Hair follicular keratinocyte (primary cell): ENCODE measurements at places on chromosomes 16 and 17. TPM values are rescaled to one million over a fixed set of nuclear protein-coding genes. Genes with fewer than 3 reads are reported as not detected.

Gene TNK1
- 3.8 and 7.7 TPM in 2 replicates for total RNA-seq

Gene TM4SF5
- not detected in 2 replicates for total RNA-seq

Gene VMO1
- 0.31 TPM in 1 of 2 replicates, not detected in the other for total RNA-seq

Gene CHTF8
- 53.3 and 61.4 TPM in 2 replicates for total RNA-seq

Gene GCGR
- total RNA-seq = not detected in 2 replicates

Gene PRR35
- not detected in 2 replicates for total RNA-seq

Gene PRDM7
- not detected in 2 replicates for total RNA-seq

Gene NDUFAF8
- 70.2 and 115 TPM in 2 replicates for total RNA-seq

Gene RCVRN
- total RNA-seq = not detected in 2 replicates

Gene HSPB9
- not detected in 2 replicates for total RNA-seq

Gene HAS3
- total RNA-seq = 58.4 and 75.7 TPM in 2 replicates

Gene EVPL
- 14.2 and 19.4 TPM in 2 replicates for total RNA-seq

Gene KDM6B
- total RNA-seq = 2.1 and 3.9 TPM in 2 replicates

Gene C16orf89
- total RNA-seq = not detected in 2 replicates

Gene HIC1
- 3.3 and 3.7 TPM in 2 replicates for total RNA-seq

Gene PMFBP1
- total RNA-seq = 0.19 and 0.31 TPM in 2 replicates

Gene GLTPD2
- total RNA-seq = not detected in 2 replicates

Gene TPSAB1
- not detected in 2 replicates for total RNA-seq

Gene PIPOX
- 0.23 and 0.39 TPM in 2 replicates for total RNA-seq

Gene C17orf107
- total RNA-seq = 1.1 and 2.2 TPM in 2 replicates

Gene ZDHHC7
- total RNA-seq = 43.5 and 47.8 TPM in 2 replicates

Gene ITGAD
- total RNA-seq = not detected in 2 replicates

Gene SDF2
- 36.5 and 43.7 TPM in 2 replicates for total RNA-seq

Gene TVP23B
- 38.9 and 42.7 TPM in 2 replicates for total RNA-seq

Gene KRT16
- total RNA-seq = 260 and 387 TPM in 2 replicates

Gene SECTM1
- 6.3 and 11.7 TPM in 2 replicates for total RNA-seq

Gene CLEC18A
- 0.08 and 0.16 TPM in 2 replicates for total RNA-seq

Gene OR1F1
- total RNA-seq = not detected in 2 replicates

Gene SNF8
- total RNA-seq = 92.3 and 99.6 TPM in 2 replicates

Gene DBNDD1
- total RNA-seq = 4.7 and 5.7 TPM in 2 replicates

Gene KRTAP1-5
- total RNA-seq = not detected in 2 replicates

Gene DRC7
- total RNA-seq = not detected in 2 replicates

Gene TPSG1
- total RNA-seq = not detected in 2 replicates

Gene TRPV2
- total RNA-seq = 2.0 TPM in 1 of 2 replicates, not detected in the other

Gene CES2
- total RNA-seq = 40.8 and 42.3 TPM in 2 replicates

Gene DPEP3
- total RNA-seq = 0.27 TPM in 1 of 2 replicates, not detected in the other

Gene PCTP
- 22.2 and 24.1 TPM in 2 replicates for total RNA-seq

Gene KCTD2
- total RNA-seq = 10.4 and 13.3 TPM in 2 replicates

Gene KRTAP4-3
- not detected in 2 replicates for total RNA-seq

Gene HEATR9
- total RNA-seq = not detected in 2 replicates

Gene CNGB1
- 2.7 and 3.5 TPM in 2 replicates for total RNA-seq

Gene IL34
- total RNA-seq = 0.19 TPM in 1 of 2 replicates, not detected in the other

Gene CD300E
- not detected in 2 replicates for total RNA-seq

Gene PMP22
- 1.2 and 1.9 TPM in 2 replicates for total RNA-seq

Gene ZP2
- not detected in 2 replicates for total RNA-seq

Gene TBC1D3G
- total RNA-seq = not detected in 2 replicates

Gene ACSM5
- total RNA-seq = not detected in 2 replicates

Gene PKD1
- total RNA-seq = 44.1 and 44.7 TPM in 2 replicates

Gene SCGB1C2
- not detected in 2 replicates for total RNA-seq

Gene PDPR
- 6.6 and 6.9 TPM in 2 replicates for total RNA-seq

Gene ZNF267
- 6.9 and 7.9 TPM in 2 replicates for total RNA-seq

Gene DHRS7C
- not detected in 2 replicates for total RNA-seq

Gene TAT
- not detected in 2 replicates for total RNA-seq

Gene KCNJ18
- not detected in 2 replicates for total RNA-seq

Gene KRT28
- total RNA-seq = not detected in 2 replicates

Gene RNF112
- 0.42 and 1.0 TPM in 2 replicates for total RNA-seq

Gene OR3A3
- total RNA-seq = not detected in 2 replicates

Gene OTOP3
- total RNA-seq = 0.08 and 0.27 TPM in 2 replicates
